ENCODE measurements at places on chromosomes 6 and 20. TPM values are rescaled to one million over a fixed set of nuclear protein-coding genes. Genes with fewer than 3 reads are reported as not detected.

ZBP1 gene
- total RNA-seq = 0.78 TPM

COQ3 gene
- total RNA-seq = 6.6 TPM

ADGRB3 gene
- 17.9 TPM for total RNA-seq

NKAPL gene
- 2.4 TPM for total RNA-seq

DNA sequence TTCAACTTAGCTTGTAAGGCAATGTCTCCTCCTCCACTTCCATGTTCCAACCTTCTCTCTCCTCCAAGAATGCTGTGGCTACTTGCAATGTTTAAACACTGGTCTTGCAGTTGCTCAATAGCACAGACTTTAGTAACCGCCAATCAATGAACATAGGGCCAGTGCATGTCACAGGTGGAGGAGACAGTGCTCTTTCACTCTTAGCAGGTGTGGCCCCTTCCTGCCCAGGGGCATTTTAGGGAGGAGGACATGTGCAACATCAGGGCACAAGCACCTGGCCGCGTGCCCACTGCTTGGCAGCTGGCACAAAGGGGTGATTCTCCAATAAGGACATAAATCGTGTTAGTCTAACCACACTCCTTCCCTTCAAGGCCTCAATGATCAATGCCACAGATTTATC lies 41.3 kb downstream of the ADGRF1 start:
- no peak overlapping the region for H3K4me3 ChIP-seq
- H3K27ac ChIP-seq = no peak overlapping the region
- no peak for DNase-seq
- H3K4me1 ChIP-seq = no peaks in the 10 kb centered on the region
- H3K27me3 ChIP-seq = no peaks in the 10 kb centered on the region

DNA sequence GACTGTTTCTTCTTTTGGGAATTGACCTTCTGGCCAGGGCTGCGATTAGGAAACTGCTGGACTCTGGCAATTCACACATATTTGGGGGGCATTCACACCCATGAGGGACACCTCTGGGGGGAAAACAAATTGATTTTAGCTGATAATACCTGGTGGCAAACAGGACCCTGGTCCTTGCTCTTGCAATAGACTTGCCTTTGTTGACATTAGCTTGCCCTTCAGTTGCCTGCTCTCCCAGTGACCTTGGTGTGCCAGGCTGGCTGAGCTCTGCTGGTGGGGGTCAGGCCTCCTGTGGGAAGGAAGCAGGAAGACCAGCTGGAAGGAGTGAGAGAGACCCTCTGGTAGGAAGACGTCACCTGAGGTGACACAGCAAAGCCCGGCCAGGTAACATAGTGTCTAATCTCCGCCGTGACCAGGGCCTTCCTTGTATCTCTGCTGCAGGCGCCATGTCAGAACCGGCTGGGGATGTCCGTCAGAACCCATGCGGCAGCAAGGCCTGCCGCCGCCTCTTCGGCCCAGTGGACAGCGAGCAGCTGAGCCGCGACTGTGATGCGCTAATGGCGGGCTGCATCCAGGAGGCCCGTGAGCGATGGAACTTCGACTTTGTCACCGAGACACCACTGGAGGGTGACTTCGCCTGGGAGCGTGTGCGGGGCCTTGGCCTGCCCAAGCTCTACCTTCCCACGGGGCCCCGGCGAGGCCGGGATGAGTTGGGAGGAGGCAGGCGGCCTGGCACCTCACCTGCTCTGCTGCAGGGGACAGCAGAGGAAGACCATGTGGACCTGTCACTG lies 5.3 kb downstream of the CDKN1A start:
- no peaks in the 10 kb centered on the region for H3K4me1 ChIP-seq
- peaks cover 24% of the 10 kb centered on the region for H3K36me3 ChIP-seq
- H3K4me3 ChIP-seq = no peak overlapping the region
- no peaks in the 10 kb centered on the region for H3K27me3 ChIP-seq

DNA sequence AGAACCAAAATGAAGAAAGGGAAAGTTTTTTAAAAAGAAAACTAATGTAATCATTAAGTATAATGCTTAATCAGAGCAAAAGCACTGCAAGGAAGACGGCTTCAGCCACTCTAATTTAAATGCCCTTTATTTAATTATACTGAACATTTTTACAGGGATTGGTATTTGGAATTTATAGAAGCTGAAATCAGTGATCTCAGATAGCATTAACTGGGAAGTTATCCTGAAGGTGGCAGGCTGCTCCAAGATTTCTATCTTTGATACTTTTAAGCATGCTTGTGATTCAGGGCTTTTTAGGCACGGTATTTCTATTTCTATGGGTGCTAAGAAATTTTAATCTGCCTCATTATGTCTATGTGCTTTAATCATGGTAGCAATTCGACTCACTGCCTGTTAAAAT lies 1.3 kb upstream of the NDUFAF4 start:
- H3K4me1 ChIP-seq = no peaks in the 10 kb centered on the region
- no peak for DNase-seq
- H3K4me3 ChIP-seq = no peak overlapping the region
- H3K36me3 ChIP-seq = no peaks in the 10 kb centered on the region
- peak overlapping the region; percentile 92 for H3K27ac ChIP-seq
- no peaks in the 10 kb centered on the region for H3K27me3 ChIP-seq

DNA sequence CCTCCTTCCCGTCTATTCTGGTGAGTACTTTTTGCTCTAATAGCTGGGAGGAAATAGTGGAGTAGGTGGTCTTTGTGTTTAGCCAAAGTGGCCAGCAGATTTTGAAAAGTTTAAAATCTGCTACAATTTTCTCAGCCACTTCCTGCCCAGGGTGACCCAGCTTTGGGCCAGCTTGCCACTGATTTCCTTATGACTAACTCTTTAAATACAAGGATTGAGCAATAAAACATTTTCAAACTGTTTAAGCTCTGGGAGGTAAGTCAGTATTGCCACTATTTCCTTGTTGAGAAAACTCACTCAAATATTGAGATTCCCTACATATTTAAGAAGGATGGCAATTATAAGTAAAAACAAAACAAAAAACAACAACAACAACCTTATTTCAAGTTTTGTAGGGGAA lies 54.5 kb downstream of the TRMT11 start:
- no peak overlapping the region for H3K4me3 ChIP-seq
- no peaks in the 10 kb centered on the region for H3K27me3 ChIP-seq
- H3K27ac ChIP-seq = no peak overlapping the region
- no peak for DNase-seq
- H3K36me3 ChIP-seq = no peaks in the 10 kb centered on the region

GRCh38 chr6:498795-499231 lies 107.3 kb downstream of the IRF4 start:
- H3K4me1 ChIP-seq = no peaks in the 10 kb centered on the region
- no peak for DNase-seq
- no peak overlapping the region for H3K27ac ChIP-seq
- H3K27me3 ChIP-seq = no peaks in the 10 kb centered on the region
- no peaks in the 10 kb centered on the region for H3K36me3 ChIP-seq

DNA sequence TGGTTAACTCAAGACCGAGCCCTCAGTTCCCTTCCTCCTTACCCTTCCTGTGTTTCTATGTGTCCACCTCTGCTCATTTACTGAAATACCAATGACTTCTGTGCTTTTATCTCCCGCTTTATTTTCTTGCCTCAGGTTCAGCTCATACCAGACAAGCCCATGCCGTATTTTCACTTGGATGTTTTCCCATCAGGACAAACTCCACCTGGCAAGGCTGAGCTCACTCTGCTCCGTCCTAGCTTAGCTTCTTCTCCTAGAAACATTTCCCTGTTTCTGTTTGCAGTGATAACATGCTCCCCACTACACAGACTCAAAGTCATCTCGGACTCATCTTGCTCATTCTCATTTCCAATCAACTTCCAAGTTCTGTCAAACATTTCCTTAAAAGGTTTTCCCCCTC lies 56.9 kb upstream of the TFB1M start:
- no peak for DNase-seq
- no peaks in the 10 kb centered on the region for H3K36me3 ChIP-seq
- no peak overlapping the region for H3K4me3 ChIP-seq
- no peaks in the 10 kb centered on the region for H3K4me1 ChIP-seq
- no peak overlapping the region for H3K27ac ChIP-seq

- no peaks in the 10 kb centered on the region for H3K4me1 ChIP-seq
- H3K36me3 ChIP-seq = no peaks in the 10 kb centered on the region
- no peak overlapping the region for H3K4me3 ChIP-seq
- no peak overlapping the region for H3K27ac ChIP-seq
These were observed 242.1 kb downstream of the HACE1 start for GRCh38 chr6:104617591-104617990.

Measured in tibial nerve (tissue), 4 donors.